ENCODE measurements at places on chromosomes 2 and 18.

GRCh38 chr2:156659694-156660093 is 223.5 kb downstream of the GPD2 start:
- DNase-seq, result no peak

DNA sequence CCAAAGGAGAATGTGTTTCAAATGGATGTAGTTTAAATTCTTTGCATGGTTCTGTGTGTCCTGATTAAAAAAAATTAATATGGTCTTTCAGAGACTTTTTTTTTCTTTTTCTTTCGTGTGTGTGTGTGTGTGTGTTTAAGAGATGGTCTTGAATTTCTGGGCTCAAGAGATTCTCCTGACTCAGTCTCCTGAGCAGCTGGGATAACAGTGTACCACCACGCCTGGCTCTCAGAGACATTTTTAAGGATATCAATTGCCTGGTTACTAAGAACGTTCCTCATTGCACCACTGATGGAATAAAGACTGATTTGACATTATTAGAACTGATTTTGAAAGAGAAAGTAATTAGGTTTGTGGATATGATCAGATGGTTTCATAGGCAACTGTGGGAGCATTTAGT is 163.8 kb upstream of the SMAD7 start:
- no peak for DNase-seq

DNA sequence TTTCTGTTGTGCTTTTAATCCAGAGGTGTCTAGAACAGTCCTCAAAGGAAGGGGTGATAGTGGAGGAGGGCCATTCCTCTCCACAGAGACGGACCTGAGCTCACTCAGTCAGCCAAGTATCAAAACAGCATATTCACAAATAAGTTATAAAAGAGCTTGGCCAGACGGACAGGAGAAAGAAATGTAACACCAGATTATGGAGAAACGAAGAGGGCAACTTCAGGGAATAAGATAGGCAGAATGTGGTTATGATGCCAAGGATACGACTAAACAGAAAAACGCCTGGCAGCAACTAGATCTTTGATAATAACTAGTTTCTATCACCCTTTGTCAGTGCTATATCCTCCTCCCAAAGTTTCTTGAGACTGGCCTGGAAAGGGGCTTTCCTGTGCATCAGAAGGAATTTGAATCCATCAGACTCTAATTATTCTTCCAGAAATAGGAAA is 42.5 kb downstream of the MAP4K3 start:
- DNase-seq, result no peak

GRCh38 chr2:101173707-101174295 is 22.6 kb upstream of the TBC1D8 start:
- no peak for DNase-seq

DNA sequence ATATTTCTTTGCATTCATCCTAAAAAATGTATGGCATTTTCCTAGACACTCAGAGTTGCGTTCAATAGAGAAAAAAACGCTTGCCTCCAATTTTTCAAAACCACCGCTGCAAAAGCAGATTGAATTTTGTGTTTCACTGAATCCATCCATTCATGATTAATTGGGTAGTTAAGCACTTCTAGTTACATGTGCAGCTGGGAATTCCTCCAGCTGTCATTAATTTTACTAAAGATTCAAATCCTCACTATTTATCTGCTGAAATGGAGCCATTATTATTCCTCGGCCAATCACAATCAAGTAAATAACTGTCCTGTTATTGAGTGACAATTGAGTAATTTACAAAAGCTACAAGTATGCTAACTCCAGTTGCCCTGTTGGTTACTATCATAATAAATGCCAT is 75.8 kb upstream of the ARL5A start:
- no peak for DNase-seq

DNA sequence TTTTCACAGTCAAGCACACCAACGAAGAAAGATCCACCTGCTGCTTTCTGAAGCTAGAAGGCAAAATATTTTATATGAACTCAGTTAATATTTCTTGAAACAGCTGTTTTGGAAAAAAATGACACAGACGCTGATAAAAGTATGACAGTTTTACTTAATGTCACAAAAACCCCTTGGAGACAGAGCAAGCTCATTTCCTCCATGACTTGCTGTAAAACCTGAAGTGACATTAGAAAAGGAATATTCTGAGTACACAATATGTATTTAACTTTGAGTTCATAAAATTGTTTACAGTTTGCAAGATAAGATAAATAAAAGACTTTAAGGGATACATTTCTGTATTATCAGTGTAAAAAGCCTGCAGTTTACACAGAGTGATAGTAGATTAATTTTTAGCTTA is 105.4 kb downstream of the DSEL start:
- no peak for DNase-seq

DNA sequence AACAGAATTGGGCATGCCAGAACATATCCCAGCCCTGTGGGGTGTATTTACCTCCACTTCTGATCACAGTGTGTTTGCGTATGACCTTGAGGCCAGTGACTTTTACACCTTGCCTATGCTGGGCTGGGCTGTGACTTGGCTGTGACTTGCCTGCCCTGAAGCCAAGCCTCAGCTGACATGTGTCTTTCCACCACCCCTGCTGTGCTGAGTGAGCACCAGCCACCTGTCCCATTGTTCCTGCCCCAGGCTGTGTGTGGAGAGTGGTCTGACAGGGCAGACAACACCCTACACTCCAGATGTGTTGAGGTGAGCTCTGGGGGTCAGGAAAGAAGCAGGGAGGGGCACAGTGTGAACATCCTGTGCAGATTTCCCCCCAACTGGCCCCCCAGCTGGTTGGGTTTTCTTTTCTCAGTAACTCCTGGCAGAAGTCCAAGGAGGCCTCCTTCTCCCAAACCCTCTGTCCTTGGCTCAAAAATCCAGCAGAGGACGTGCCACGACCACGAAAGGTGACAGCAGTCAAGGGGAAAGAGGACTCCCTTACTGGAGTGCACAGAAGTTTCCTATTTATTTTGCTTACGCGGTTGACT is 5.1 kb upstream of the STEAP3 start:
- peak; percentile 34 for DNase-seq

- DNase-seq, result no peak
Measured at GRCh38 chr18:32661486-32662299, 111.1 kb downstream of the KLHL14 start.

DNA sequence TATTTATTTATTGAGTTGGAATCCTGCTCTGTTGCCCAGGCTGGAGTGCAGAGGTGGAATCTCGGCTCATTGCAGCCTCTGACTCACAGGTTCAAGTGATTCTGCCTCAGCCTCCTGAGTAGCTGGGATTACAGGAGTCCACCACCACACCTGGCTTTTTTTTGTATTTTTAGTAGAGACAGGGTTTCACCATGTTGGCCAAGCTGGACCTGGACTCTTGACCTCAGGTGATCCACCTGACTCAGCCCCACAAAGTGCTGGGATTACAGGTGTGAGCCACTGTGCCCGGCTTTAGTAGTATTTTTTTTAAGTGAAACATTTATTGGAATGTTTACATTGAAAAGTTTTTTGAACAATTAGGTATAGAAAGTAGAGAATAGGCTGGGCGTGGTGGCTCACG is 23.9 kb downstream of the SLC20A1 start:
- DNase-seq, result no peak

- peak; percentile 75 for DNase-seq
Measured at GRCh38 chr2:189285962-189286645, 106.5 kb upstream of the COL5A2 start.

DNA sequence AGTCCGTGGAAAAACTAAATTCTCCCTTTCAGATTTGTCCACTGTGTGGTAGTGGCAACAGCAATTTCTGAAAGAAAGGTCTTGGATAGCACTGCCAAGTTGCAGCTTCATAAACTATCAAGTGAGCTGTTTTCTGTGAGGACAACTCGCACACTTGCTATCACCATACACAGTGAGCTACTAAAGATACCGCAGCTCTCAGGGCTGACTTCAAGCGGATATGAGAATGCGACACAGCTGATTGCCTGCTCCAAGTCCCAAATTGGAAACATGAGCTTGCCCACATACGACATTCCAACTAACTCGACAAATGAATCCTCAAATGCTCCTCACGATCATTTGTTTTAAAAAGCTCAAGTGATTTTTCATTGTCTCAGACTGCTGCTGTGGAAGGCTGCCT is 46.2 kb downstream of the E2F6 start:
- peak; percentile 10 for DNase-seq

- no peak for DNase-seq
Measured at GRCh38 chr2:11367170-11367730, 22.8 kb upstream of the ROCK2 start.

- DNase-seq, result no peak
Measured at GRCh38 chr2:18487106-18487913, 73.1 kb downstream of the RDH14 start.

DNA sequence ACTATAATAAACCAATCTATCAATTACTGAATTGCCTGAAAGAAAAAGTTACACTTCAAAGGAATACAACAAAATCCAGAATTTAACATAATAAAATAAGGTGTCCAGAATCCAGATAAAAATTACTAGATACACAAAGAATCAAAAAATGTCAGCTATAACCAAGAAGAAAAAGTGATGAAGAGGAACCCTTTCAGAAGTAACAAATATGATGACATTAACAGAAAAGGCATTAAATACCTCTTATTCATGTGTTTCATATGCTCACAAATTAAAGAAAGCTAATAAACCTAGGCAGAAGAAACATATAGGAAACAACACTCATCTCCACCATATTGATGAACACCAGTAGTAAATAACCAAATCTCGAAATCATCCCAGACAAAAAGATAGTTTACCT is 722.8 kb downstream of the ADCYAP1 start:
- no peak for DNase-seq

DNA sequence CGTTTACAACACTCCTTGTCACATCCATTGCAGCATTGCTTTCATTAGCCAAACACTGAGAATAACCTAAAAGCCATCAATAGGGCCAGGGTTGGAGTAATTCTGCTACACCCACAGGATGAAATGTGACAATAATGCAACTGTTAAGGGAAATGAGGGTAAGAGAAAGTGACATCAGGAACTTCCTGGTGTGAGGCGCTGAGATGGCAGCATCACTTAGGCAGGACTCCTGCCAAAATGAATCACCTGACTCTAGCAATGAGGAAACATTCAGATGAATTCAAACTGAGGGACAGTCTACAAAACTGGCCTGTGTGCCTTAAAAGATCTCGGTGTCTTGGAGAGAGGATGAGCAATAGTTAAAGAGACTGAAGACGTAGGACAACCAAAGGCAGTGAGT is 115.6 kb upstream of the AGAP1 start:
- DNase-seq, result no peak

DNA sequence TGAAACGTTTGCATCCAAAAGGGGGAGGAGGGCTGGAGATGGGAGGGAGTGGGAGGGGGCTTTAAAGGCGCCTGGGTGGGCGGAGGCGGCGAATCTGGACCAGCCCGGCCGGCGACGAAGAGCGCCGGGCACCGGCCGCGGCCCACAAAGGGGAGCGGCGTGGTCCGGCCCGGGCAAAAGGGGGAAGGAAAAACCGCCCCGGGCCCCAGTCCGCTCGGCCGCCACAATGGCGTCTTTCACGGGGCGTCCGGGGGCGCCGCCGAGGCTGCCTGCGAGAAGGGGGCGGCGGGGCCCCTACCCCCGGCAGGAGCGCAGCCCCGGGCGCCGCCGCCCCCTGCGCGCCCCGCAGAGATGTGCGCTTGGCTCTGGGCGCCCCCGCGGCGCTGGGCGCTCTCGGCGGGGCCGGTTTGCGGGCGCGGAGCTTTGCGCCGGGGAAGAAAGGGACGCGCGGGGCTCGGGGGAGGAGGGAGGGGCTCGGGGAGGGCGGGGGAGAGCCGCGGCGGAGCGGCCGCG is 108.1 kb upstream of the KCTD1 start:
- DNase-seq, result no peak

GRCh38 chr2:180442860-180443644 is 436.0 kb upstream of the CWC22 start:
- no peak for DNase-seq

GRCh38 chr18:74806700-74807416 is 209.2 kb downstream of the ZNF407 start:
- peak; percentile 10 for DNase-seq

DNA sequence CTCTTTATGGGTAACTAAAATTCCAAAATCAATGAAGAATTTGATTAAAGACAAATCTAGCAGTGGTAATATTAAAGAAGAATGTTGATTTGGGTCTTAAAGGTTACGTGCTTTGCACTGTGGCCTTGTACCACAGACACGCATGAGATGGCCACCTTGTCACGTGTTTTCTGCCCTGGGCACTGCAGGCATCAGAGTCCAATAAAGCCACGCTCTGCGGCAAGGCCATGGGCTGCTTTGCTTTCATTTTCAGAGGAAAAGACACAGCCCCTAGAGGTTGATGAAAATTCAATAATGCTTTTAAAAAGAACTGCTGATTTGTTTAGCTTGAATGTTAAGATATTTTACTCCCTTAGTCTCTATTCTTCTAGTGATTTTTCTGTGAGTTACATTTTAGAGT is 30.4 kb downstream of the AOX1 start:
- no peak for DNase-seq

GRCh38 chr2:12155303-12156051 is 409.0 kb downstream of the LPIN1 start:
- peak; percentile 68 for DNase-seq

- no peak for DNase-seq
Measured at GRCh38 chr2:57296795-57297517, 749.6 kb upstream of the VRK2 start.

DNA sequence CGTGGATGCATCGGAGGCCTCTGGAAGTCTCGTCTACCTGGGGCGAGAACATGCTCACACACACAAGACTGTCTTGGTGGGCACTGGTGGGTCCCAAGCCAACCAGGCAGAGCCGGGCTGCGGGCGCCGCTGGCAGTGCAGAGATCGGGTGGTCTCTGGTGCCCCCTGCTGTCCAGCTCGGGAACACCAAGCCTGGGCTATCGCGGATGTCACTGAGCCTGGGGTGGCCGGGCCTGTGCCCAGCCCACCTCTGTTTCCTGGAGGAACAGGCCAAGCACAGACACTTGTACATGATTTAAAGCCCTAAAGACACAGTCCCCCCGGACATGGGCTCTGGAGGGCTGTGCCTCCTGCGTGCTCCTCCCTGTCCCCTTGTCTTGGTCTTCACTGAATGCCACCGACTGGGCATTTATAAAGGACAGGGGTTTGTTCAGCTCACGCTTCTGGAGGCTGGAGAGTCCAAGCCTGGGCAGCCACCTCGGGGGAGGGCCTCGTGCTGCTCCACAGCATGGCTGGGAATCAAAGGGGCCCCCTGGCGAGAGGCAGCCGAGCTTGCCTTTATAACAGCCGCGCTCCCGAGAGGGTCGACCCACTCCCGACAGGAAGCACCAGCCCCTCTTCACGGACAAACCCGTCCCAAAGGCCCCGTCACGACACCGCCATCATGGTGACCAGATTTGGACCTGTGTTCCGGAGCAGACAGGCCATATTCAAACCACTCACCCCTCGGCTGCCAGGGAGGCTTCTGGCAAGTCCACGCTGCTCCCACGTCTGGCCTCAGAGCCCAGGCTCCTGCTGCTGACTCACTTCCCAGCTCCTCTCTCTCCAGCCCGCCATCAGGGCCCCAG is 3.6 kb upstream of the OTOS start:
- no peak for DNase-seq

GRCh38 chr2:17793803-17794354 is 22.4 kb upstream of the MSGN1 start:
- DNase-seq, result no peak

GRCh38 chr2:189144700-189145211 is 34.8 kb downstream of the COL5A2 start:
- DNase-seq, result peak; percentile 66

Measured in AG09319 (cell line).